H7 (cell line): ENCODE measurements at places on chromosomes 11 and 22.

DNA sequence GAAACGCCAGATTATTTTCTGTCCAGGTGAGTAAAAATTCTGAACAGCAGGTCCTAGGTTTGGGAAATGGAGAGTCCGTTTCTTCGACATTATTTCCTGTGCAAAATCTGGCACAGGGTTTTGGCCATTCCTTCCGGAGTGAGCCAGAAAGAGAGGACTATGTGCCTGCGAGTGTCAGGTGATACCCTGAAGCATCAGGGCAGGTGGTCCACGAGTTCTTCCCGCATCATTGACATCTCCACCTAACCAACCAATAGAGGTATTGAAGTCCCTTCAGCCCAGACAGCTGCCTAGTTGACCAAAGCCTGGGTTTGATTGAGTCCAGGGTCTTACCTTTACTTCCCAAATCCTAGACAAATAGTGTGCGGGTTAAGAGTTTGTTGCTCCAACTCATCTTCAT, 808 bp downstream of the SNAP29 start:
- no peak for DNase-seq

- no peak for DNase-seq
Observed at GRCh38 chr11:128388206-128388815, 199.0 kb downstream of the ETS1 start.

GRCh38 chr11:130435671-130436070, 7.3 kb upstream of the ADAMTS8 start:
- DNase-seq: no peak

DNA sequence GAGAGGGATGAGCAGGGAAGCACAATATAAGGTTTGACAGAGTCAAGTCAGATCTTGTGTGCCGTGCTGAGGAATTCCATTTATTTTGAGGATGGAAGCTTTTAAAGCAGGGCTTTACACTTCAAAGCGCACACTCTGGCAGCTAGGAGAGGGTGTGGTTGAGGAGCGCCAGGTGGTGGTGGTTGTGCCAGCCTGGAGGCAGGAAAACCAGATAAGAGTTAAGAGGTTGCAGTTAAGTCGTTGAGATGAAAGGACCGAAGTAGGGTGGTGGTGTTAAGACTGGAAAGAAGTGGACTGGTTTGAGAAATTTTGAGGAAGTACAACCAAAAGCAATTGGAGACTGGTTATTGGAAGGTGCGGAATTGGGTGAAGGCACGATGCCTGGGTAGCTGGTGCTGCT, 231.6 kb upstream of the TBCEL start:
- DNase-seq: no peak

- DNase-seq: peak; percentile 28
Observed at GRCh38 chr22:25447067-25447685, 117.3 kb upstream of the GRK3 start.

DNA sequence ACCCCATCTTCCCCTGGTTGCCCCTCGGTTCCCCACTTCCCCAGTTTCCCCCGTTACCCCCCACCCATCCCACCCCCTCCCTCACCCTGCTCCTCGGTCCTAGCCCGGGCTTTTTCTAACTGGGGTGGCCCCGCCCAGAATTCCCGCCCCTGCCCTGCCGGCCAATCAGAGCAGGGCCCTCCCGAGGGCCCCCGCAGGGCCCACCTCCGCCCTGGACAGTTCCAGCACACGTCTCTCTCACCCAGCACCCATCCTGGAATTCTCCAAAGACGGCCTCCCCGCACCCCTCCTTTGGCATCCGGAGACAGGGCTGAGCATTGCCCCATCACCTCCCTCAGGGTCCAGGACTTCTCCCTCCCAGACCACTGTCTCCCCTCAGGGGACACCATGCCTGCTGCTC, at the start of gene H19:
Gene H19 (minus strand): TSS at position 88 of the 400 bp plus-strand sequence.
- DNase-seq: no peak

- DNase-seq: no peak
Observed at GRCh38 chr11:35003186-35003585, 86.8 kb downstream of the PDHX start.
